ENCODE measurements at places on chromosomes 7 and 10.
A peak's percentile ranks its signal among the peaks of the same experiment; 100 is the strongest.

DNA sequence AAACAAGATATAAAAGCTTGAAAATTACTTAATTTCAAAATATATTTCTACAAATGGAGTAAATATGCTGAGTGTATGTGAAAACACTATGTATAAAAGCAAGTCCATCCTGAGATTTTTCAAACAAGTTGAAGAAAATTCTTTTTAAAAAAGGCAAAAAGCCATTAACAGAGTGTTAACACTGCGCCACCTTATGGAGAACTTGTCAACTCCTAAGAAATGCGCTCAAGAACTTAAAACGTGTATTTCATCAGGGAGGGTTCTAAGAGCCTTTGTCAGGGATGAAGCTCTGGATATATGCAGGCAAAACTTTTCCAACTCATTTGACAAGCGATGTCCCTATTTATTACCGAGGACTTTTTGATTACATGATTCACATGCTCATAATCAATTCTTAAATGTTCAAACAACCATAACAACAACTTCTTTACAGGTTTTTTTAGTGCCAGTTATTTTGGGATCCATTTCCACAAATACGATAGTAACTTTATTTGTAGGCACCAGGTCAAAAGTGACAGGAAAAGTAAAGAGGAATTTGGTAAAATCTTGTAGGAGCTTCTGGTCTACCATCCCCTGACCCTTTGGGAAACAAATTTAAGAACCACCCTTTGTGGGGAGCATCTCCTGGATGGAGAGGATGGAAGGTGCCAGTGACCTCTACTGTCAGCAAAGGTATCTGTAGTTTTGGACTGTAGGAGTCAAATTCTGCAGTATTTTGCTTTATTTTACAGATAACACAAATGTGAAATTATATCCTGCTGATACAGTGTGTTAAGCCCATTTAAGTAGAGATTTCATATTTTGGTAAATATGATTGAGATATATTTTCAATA, 23.2 kb downstream of the CALCR start:
- DNase-seq = peak; percentile 84

GRCh38 chr7:45873355-45873754, 473 bp upstream of the CCDC201 start:
- no peak for DNase-seq

GRCh38 chr7:46414946-46415345, 493.9 kb upstream of the IGFBP3 start:
- no peak for DNase-seq

DNA sequence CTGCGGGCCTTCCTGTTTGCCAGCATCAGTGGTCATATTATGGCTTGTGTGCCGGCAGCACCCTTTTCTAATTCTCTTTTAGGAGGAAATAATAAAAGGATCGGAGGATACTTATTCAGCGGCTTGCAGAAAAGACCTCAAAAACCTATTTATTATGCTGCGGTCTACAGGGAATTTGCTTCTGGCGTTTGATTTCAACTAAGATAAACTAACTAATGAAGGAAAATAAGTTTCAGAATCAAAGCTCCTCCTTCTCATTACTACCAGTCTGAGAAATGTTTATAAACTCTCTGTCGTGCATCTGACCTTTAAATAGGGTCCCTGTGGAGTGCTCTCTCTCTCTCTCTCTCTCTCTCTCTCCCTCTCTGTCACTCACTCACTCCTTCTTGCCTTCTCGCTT, 335.0 kb upstream of the GLI3 start:
- no peak for DNase-seq

DNA sequence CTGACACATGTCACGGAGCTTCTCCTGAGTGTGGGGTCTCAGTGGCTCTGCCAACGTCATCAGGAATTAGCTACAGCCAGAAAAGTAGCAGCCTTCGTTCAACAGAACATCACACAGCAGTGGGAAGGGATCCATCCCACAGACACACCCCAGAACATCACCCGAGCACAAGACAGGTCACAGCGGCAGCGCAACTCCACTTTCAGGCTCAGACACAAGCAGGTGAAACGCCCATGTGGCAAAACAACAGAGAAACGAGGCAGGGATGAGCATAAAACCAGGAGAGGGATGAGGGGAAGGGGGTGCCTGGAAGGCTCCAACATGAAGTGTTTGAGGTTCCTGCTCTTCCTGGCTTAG, 44.8 kb downstream of the CAMK2B start:
- DNase-seq = no peak

DNA sequence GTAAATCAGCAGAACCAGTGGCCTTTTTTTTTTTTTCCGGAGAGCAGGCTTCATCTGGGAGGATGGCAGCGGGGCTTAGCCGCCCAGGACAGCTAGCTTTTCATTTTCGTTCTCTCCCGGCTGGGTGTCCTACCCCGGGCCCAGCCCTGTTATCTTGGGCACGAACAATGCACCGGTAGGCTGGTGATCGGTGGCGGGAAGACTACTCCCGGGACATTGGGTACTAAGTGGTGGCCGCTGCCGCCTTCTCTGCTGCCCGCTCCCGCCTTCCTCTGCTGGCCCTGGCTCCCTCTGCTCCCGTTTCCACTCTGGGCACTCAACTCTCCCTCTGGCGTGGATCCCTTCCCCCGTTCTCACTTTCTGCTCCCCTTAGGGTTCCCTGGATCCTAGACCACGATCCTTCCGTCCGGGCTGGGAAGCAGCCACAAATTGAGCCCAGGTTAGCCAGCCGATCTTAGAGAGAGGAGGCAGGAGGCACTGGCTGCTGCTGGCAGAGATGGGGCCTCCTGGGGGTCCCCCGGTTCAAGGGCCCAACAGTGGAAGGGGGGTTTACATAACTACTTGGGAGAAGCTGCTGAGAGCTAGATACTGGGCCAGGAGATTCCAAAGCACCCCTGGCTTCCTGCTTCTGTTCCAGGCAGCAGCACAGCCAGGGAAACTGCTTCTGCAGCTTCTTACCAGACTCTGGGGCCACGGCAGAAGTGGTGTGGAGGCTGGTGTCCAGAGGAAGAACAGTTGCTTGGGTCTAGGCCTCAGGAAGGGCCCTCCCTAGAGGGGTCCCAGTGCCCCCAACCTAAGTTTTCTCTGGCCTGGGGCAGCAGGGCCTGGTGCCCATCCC, 1.8 kb downstream of the TLX1 start:
- no peak for DNase-seq

DNA sequence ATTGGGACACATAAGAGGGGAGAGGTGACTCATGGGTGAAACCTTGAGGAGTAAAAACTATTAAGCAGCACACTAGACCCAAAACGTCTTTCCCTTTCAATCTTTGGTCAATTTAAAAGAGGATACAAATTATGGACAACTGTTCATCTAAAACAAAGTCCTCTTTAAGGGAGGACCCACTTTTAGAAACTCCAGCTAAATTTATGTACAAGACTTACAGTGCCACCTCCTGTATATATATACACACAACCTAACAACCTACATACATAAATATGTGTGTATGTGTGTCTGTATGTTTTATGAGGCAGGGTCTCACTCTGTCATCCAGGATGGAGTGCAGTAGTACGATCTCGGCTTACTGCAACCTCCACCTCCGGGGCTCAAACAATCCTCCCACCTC, 18.1 kb upstream of the ZC3HAV1 start:
- no peak for DNase-seq

- peak; percentile 88 for DNase-seq
Measured at GRCh38 chr10:61463035-61463909, 10.1 kb upstream of the TMEM26 start.

GRCh38 chr10:15543994-15544393, 172.9 kb upstream of the FAM171A1 start:
- DNase-seq = no peak

DNA sequence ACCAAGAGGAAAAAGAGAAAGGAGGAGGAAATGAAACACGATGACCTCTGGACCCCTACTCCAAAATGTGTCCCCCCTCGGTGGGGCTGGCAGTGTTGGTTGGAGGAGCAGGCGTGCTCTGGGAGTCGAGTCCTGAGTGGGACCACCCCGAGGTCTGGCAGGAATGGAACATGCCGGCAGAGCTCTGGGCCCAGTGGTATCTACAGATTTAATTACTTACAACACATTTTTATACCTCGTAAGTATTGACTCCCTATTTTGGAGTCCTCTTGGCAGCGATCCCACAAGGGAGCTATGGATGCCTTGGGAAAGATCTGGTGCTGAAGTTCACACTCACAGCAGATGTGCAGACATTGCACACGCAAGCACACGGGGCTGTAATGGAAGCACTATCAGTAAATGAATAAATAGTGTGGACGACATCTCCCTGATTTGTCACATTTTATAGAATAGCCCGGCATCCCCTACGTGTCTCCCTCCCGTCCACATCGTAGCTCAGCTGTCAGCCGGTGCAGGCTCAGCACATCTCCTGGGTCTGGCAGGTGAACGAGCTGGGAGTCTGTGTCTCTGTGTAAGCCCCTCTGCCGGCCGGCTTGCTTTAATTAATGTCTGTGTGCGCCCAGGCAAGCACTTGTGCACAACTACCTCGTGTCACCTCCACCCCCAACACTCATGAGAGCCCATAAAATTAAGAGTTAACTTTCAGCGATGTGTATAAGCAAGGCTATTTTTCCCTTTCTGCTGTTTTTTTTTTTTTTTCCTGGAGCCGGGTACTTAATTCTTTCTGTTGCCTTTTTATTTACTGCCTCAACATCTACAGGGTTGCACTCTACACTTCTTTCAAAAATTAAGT, 603.2 kb downstream of the LRMDA start:
- DNase-seq = no peak

GRCh38 chr10:86098187-86098881, 268.3 kb downstream of the GRID1 start:
- DNase-seq = no peak

- peak; percentile 81 for DNase-seq
Measured at GRCh38 chr10:112792487-112793201, 157.4 kb upstream of the TCF7L2 start.

All from adipocyte (in vitro differentiated cells).